ENCODE measurements at places on chromosomes 7 and 10.

DNA sequence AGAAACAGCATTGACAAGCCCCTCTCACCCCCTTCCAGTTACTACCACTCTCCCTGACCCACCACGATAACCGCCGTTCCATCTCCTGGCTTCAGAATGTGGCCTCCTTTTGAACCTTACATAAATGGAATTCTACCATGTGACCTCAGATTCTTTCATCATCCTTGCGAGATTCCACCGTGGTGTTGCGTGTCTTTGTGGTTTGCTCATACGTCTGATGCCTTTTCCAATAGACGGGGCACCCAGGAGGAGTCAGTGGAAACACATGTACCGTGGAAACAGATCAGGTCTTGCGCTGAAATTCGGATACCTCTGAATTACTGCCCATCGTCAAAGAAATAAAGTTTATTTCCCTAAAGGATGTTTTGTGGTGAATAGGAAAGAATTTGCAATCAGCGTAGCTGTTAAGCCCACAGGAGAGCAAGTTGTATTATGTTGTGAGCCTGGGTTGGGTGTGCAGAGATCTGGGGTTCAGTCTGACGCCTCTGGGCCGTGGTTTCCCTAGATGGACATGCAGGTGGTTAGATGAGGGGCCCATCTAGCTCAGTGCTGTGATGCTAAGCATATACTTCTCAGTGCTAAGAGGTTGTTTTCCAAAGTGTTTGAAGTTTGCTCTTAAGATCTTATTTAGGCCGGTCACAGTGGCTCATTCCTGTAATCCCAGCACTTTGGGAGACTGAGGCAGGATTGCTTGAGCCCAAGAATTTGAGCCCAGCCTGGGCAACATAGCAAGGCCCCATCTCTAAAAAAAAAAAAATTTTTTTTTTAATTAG is 29.1 kb downstream of the GTF2IRD1 start:
- no peak for DNase-seq

- DNase-seq: no peak
These were observed 320.5 kb downstream of the MAGI2 start for GRCh38 chr7:79132844-79133451.

GRCh38 chr7:37320140-37320847 is 128.4 kb downstream of the ELMO1 start:
- peak; percentile 48 for DNase-seq

GRCh38 chr7:86863452-86863851 is 196.0 kb downstream of the ELAPOR2 start:
- DNase-seq: no peak

GRCh38 chr10:100291356-100291755 is 4.9 kb upstream of the BLOC1S2 start:
- no peak for DNase-seq

- peak; percentile 8 for DNase-seq
These were observed 15.5 kb downstream of the CARD11 start for GRCh38 chr7:3028071-3028757.

DNA sequence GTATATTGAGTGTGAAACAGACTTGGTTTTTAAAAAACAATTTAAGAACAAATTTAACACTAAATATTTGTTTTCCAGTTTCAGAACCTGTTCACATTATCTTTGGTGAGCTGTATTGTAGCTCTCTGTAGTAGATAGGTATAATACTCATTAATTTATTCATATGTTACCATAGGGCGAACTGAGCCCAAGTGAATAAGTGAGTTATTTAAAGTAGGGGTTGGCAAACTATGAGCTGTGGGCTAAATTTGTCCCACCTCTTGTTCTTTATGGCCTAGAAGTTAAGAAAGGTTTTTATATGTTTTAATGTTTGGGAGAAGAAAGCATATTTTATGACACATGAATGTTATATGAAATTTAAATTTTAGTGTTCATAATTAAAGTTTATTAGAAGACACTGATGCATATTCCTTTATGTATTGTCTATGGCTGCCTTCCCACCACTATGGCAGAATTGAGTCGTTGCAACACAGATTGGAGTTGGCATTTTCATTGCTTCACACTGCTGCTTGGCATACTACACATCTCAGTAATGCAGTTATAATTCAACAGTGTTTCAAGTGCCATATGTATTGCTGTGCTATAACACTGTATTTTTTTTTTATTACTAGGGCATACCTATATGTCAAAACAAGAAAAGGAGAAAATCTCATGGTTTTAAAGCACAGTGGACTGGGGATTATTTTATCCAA is 146.5 kb downstream of the ADK start:
- no peak for DNase-seq

DNA sequence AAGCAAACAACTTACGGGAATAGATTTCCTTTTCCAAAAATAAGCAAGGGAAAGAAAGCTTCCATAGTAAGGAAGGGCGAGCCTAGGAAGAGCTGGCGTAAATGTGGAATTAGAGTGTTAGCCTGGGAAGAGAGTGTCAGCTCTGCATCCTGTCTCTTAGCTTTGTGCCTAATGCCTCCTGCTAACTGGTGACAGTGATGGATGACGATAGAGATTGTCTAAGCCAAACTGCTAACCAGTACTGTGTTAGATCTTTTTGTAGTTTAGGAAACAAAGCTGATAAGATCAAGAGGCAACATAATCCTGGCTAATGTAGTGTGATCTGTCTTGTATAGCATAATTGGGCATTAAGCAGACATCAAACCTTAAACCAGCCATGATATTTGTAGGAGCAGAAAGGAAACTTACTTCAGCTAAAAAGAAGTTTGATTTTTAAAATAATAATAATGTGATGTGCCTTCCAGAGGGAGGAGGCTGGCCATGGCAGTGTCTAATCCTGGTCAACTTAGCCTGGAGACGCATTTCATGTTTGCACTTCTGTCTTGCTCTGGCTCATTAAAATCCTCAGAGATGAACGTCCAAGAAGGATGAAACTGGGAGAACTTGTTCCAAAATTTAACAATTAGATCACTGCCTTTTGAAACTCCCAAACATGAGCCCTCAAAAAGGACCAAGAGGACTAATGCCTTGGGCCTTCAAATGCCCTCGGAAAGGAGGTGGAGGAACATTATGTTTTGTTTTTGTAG is 85.1 kb downstream of the FAM204A start:
- DNase-seq: no peak

DNA sequence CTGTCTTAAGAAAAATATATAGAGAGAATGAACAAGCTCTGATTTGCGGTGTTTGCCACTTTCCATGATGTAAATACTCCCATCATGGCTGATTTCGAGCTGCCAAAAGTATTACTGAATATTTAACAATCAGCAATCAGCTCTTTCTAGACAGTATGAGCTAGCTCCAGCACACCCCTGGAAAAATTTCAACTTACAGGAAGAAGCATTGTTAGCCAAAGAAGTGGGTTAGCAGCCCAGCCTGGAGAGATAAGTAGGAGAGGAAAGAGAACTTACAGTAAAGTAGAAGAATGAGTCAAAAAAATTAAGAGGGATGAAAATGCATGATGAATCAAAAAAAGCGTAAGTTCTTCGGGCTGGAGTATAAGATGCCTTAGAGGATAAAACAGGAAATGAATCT is 60.6 kb upstream of the ANK3 start:
- DNase-seq: no peak

- no peak for DNase-seq
These were observed 13.7 kb downstream of the ADAP1 start for GRCh38 chr7:940599-941408.

DNA sequence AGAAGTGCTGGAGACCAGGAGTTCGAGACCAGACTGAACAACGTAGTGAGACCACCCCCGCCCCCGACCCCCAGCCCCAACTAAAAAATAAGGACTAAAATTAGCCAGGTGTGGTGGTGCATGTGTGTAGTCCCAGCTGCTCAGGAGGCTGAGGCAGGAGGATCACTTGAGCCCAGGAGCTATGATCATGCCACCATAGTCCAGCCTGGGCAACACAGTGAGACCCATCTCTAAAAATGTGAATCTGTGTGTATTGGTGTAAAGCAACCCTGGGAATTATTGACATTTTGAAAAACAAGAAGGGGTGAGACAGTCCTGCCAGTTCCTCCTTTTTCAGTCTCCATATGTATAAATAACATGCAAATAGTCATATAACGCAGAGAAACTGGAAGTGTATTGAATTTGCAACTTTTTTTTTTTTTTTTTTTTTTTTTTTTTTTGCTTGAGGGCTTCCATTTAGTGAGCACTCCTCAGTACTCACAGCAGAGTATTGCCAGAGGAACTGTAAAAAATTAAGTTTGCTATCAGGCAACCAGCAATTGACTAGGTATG is 3.4 kb upstream of the ITGB1 start:
- DNase-seq: no peak

DNA sequence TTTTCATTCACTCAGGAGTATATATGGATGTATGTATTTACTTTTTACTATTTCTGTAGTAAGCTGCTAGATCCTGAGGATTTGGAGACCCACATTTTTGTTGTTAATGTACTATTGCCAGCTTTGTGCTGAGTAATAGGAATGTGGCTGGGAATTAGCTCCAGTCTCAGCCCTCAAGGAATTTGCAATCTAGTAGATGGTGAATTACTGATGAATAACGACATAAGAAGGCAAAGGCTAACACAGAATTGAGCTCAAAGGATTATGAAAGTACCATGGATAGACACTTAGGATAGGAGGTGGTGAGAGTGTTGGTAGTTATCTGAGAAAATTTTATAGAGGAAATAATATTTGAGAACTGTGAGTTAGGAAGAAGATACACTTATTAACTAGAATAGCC is 19.9 kb downstream of the CASD1 start:
- no peak for DNase-seq

DNA sequence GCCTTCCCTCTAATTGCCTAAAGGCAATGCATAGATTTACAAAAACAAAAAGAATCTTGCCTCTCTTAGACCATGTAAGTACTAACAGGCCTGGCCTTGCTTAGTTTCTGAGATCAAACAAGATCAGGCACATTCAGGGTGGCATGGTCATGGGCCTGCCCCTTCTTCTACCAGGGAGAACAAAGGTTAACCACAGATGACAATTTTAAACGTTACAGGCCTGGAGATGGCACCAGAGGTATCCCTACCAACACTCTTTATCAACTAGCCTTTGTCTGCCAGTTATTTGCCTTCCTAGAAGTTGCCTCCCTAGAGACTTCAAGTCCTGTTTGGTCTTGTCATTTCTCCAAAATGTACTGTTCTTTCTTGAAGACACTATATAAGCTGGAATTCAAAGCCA is 252.6 kb downstream of the DOCK4 start:
- DNase-seq: peak; percentile 67

DNA sequence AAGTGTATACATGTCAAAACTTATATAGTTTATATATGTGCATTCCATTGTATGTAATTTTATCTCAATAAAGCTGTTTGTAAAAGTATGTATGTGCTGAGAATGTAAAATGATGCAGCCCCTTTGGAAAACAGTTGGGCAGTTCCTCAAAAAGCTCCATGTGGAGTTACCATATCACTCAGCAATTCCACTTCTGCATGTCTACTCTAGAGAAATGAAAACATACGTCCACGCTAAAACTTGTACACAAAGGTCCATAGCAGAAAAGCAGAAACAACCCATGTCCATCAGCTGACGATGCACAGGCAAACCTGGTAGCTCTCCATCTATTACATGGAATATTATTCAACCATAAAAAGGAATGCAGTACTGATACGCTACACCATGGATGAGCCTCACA is 8.3 kb upstream of the RGS10 start:
- no peak for DNase-seq

DNA sequence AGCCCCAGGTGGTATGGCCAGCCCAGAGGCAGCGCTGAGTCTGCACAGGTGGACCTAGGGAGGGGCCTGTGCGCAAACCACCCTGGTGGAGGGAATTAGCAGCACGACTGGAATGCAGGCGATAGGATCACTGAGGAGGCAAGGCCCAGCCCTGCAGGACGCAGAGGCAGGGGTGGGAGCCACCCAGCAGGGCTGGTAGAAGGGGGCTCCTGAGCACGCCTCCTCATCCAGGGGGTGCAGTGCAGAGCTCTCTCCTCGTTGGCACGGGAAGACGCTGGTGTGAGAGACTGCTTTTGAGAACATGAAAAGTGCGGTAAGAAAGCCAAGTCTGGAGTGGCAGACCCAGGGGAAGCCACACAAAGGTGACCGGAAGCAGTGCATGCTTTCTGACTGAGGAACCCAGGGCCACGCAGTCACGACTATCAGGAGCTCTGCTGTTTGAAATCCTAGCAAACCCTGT is 6.0 kb downstream of the FXYD4 start:
- no peak for DNase-seq

DNA sequence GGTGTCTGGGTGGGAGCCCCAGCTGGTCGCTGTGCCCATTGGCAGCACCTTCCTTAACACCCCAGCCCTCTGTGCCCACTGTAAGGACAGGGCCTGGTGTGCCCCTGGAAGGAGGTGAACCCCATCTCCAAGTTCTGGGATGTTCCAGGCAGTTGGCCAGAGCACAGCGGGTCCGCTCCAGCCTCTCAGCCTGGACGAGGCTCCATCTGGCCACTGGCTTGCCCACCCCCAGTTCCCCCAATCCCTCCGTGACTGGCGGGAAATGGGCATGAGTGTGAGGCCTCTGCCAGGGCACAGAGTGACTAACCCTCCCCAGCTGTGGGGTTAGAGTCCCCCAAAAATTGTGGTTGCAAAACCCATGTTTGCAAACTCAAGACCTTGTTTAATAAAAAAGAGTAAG is 15.6 kb downstream of the GRIFIN start:
- DNase-seq: peak; percentile 65

DNA sequence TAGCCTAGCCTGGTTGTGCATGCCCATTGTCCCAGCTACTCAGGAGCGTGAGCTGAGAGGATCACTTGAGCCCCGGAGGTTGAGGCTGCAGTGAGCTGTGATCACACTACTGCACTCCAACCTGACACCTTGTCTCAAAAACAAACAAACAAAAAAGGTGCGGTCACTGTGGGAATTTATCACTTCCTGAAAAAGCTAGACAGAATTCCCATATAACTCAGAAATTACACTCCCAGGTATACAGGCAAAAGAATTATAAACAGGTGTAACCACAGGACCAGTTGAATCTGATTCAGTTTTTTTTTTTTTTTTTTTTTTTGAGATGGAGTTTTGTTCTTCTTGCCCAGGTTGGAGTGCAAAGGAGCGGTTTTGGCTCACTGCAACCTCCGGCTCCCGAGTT is 3.2 kb upstream of the OGDH start:
- no peak for DNase-seq

- no peak for DNase-seq
These were observed 53.1 kb upstream of the RSU1 start for GRCh38 chr10:16870331-16870730.

- no peak for DNase-seq
These were observed 34.4 kb downstream of the NRCAM start for GRCh38 chr7:108421720-108422331.

- no peak for DNase-seq
These were observed 4.3 kb upstream of the MICU1 start for GRCh38 chr10:72630144-72630543.

GRCh38 chr7:3955026-3955425 is 654.0 kb downstream of the SDK1 start:
- no peak for DNase-seq

DNA sequence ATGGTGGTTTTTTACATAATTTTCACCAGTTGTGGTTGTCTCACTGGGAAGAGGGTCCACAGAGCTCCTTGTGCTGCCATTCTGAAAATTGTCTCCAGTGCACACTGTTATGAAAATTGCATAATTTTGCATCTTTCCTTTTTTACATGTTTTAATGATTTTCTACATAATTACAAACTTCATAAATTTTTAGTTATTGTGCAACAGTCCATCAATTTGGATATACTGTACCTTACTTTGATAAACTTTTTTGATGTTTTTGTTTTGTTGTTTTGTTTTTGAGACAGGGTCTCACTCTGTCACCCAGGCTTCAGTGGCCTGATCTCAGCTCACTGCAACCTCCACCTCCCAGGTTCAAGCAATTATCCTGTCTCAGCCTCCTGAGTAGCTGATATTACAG is 70.6 kb upstream of the AUTS2 start:
- no peak for DNase-seq

- DNase-seq: no peak
These were observed 19.3 kb downstream of the BRI3 start for GRCh38 chr7:98300595-98301372.
